Skin of body (tissue), 3 donors: ENCODE measurements at places on chromosomes 12 and 14. TPM values are rescaled to one million over a fixed set of nuclear protein-coding genes. Genes with fewer than 3 reads are reported as not detected.

The ERP27 gene
- total RNA-seq, result 1.9 TPM

GRCh38 chr12:19539836-19540235, 100.5 kb downstream of the AEBP2 start:
- DNase-seq, result no peak

The LRCOL1 gene
- not detected for total RNA-seq

The SYNDIG1L gene
- not detected for total RNA-seq

DNA sequence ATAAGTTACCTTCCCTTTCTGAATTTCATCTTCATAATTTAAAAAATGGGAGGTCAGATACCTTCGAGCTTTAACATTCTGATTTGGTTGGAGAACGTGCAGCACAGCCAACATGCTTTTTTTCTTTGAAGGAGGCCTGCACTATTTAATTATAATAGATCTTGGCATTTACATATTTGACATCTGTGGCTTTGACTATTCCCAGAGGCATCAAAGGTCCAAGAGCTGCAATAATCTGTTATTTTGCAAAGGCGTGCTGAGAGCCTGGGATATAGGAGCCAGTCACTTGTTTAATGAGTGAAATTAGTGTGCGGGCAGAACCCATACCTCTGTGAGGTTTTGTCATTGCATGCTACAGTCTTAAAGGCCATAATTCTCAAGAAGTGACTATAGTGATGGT, 26.4 kb downstream of the SLC8A3 start:
- DNase-seq, result no peak

- no peak for DNase-seq
Measured at GRCh38 chr14:95341564-95341963, 21.9 kb upstream of the CLMN start.

The ACRBP gene
- total RNA-seq, result 0.99 TPM

GRCh38 chr12:54973556-54973955, 11.0 kb downstream of the TESPA1 start:
- no peak for DNase-seq

GRCh38 chr12:94561943-94562411, 88.4 kb downstream of the TMCC3 start:
- no peak for DNase-seq

The TMEM117 gene
- total RNA-seq, result 21.5 TPM

The NELL2 gene
- 12.7 TPM for total RNA-seq

The RND1 gene
- total RNA-seq, result 1.1 TPM

The IL23A gene
- 0.20 TPM for total RNA-seq

- DNase-seq, result no peak
Measured at GRCh38 chr14:26810631-26811030, 212.8 kb upstream of the NOVA1 start.

The FAM90A1 gene
- total RNA-seq, result not detected

GRCh38 chr14:65074449-65075150, 27.7 kb downstream of the MAX start:
- DNase-seq, result no peak
